NCI-H69 (cell line): ENCODE measurements at places on chromosomes 5 and 9.

DNA sequence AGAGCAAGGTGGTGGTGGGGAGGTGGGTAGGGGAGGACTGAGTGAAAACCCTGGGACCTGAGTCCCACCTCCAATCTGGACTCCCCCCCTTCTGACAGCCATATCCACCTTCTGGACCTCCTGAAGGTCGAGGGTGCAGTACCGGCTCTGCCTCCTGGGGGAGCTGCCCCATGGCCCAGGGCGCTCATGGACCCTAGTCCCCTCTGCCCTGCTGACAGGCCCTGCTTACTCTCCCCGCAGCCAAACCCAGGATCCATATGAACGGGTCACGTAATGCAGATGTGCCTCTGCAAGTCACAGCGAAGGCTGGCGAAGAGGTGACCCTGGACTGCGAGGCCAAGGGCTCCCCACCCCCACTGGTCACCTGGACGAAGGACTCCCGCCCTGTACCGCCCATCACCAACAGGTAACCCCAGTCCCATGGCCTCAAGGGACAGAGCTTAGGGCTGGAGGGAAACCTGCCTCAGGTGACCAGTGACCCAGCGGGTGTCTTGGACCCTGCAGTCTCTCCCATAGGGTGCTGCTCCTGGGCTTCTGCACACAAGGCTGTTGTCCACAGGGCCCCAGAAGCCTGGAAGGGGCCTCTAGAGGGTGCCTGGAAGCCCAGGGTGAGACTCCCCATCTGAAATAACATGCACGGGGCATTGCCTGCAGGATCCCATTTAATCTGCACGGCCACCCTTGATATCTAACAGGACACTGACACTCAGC is 61.7 kb downstream of the HMCN2 start:
- DNase-seq: peak; percentile 24

GRCh38 chr5:111848476-111848875 is 91.5 kb upstream of the NREP start:
- DNase-seq: no peak

DNA sequence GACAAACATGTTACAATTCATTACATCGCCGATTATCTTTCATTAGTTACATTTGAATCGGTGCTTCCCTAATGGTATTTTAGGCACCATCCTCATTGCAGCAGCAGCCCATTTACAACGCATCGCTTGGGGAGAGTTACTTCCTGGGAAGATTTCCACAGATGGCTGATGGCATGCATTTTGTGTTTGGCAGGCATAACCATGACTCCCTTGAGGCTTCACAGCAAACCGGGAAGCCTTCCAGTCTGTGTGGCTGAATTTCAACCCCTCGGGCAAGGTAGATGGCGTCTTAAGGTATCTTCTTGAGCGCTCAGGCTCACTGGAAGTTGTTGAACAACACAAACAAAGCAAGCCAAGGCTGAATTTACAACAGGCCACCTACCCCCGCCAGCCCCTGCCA is 1.6 kb upstream of the DNAH5 start:
- peak; percentile 23 for DNase-seq

GRCh38 chr9:88326015-88326414 is 62.2 kb upstream of the SPIN1 start:
- DNase-seq: peak; percentile 15

GRCh38 chr9:34387239-34387638 is 10.5 kb upstream of the MYORG start:
- DNase-seq: no peak

GRCh38 chr5:1931604-1932231 is 49.0 kb upstream of the IRX4 start:
- DNase-seq: no peak

GRCh38 chr5:72101828-72102227 is 5.4 kb upstream of the MAP1B start:
- no peak for DNase-seq

DNA sequence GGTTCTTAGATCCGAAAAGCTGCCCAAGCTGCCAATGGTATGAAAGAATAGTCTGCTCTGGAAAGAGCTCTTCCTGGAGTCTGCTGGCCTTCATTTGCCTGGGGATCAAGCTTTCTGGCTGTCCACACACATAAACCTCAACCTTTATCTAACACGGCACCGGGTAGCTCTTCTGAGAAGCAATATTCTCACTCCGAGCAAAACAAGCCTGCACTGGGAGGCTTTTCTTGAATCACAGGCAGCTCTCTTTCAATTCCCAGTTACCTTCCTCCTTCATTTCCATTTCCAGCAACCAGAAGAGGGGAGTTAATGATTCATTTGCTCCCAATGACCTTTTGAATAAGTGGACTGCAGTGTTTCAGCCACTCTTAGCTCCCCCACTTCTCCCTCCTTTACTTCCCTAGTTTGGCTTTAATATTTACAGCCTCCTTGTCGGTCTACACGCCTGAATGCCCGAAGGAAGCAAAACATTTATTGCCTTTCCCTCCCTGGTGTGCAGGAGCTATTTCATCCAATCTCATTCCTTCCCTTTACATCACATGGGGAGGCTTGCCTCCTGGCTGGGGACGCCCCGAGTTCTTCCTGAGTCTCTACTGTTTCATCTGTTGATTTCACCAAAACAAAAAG is 187.1 kb downstream of the ARHGEF28 start:
- no peak for DNase-seq

DNA sequence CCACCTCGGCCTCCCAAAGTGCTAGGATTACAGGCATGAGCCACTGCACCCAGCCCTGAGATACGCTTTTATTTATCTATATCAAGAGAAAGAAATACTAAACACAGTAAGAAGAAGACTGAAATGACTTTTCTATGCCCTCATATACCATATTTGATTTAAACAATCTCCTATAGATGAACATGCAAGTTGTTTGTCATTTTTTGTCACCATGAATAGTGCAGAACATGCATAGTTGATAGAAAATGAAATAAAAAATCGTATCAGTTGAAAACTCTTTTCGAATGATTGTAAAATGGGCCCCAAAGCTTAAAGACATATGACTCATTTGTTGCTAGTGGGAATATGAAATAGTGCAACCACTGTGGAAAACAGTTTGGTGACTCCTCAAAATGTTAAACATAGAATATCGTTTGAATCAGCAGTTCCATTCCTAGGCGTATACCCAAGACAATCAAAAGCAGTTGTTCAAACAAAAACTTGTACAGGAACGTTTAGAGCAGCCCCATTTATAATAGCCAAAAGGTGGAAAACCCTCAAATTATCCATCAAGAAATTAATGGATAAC is 61.4 kb upstream of the ANKH start:
- DNase-seq: no peak

- DNase-seq: peak; percentile 92
These were observed 138.1 kb downstream of the C9orf50 start for GRCh38 chr9:129482521-129483414.

DNA sequence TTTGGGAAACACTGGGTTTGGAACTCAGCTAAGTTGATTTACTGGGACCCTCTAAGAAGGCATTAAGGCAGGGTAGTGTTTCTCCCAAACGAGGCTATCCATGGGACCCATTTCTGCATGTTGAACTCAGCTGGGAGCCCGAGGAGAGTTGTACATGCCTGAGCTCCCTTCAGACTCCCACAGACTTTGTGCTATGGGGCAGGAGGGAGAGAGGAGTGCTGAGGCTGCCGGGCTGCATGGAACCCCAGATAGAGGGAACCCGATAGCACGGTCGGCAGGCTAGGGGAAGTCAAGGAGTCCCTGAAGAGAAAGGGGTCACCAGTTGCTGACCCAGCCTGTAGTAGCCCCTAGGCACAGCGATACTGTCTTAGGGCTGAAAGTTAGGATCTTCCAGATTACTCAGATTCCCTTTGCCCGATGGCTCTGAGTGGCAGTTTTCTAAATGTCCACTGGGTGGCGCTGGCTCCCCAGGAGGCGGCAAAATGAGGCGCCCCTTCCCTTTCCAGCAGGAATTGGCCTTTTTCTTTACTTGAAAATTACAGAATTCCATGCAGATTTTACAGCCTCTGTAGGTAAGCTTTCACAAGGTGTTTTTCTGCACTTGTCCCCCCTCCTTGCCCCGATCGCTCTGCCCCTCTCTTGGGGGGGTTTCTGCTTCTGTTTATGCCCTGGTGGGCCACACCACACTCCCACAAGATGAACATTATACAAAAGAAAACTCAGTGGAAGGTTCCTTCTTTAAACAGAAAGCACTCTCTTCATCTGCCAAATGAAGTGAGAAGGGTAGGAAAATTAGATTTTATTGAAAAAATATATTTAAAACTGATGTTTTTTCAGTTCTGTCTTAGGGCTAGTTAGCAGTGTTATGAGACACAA is 17.8 kb downstream of the NANS start:
- DNase-seq: peak; percentile 67

DNA sequence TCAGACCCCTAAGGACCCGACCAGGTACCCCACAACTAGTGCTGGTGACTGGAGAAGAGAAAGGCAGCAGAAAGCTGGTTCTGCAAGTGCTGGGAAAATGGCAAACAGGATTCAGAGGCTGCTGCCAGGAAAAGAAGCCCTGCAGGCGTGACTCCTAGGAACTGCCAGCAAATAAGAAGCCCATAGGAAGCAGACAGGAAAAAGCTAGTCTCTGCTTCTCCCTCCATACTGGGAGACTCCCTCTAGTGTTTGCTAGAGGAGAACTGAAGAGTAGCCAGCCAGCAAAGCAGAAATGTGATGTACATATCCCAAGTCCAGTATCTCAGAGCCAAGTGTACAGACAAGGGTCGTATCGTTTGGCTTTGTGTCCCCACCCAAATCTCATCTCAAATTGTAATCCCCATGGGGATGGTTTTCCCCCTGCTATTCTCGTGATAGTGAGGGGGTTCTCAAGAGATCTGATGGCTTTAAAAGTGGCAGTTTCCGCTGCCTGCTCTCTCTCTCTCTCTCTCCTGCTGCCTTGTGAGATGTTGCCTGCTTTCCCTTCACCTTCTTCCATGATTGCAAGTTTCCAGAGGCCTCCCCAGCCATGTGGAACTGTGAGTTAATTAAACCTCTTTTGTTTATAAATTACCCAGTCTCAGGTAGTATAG is 38.1 kb upstream of the TUSC1 start:
- peak; percentile 95 for DNase-seq

DNA sequence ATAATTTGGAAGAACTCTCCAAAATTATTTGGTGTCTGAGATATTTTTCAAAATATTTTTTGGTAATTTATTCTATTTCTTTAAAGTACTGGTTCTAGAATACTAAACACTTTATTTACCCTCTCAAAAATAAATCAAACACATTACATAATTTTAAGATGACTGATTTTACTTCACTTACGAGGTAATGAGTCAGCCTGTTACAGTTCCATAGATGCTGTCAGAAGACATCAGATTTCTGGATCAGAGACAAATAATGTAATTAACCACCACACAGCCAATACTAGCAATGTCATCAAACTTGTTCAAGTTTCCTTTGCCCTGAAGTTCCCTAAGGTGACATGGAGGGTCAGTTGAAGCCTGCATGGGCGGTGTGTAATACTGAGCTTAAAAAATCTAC is 106.1 kb upstream of the CDH9 start:
- DNase-seq: no peak

- DNase-seq: peak; percentile 79
These were observed 826 bp downstream of the GPRIN1 start for GRCh38 chr5:176608937-176609723.

GRCh38 chr5:76754668-76755078 is 38.7 kb downstream of the F2R start:
- DNase-seq: peak; percentile 41

GRCh38 chr9:20873240-20873865 is 158.1 kb downstream of the HACD4 start:
- no peak for DNase-seq

DNA sequence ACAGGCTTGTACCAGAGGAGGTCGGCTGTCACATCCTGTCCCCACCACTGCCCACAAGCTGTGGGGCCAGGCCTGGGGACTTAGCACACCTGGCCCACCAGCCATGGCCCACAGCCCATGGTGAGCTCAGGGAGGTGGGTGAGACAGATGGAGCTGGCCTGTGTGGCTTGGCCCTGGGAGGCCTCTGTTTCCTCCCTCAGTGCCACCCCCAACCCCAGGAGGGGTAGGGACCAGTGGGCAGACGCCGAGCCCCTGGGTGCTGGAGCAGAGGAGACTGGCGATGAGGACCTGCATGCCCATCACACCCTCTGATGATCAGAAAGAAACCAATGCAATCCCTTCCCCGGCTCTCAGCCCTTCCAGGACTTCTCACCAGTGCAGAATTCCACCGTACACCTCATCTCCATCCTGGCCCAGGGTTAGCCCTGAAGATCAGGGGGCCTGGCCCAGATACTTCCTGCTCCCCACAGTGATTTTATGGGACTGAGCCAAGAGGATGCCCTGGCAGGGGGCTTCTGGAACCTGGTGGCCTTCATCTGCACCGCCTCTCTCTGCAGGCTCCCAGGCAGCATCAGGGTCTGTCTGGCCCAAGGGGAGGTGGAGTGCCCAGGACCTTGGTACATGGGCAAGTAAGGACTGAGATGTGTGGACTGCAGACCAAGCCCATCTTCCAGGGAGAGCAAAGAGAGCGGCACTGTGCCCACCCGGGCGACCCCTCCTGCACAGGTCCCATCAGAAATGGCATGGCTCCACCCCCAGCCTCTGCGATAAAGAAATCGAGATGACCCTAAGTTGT is 16.9 kb upstream of the NKD2 start:
- no peak for DNase-seq

DNA sequence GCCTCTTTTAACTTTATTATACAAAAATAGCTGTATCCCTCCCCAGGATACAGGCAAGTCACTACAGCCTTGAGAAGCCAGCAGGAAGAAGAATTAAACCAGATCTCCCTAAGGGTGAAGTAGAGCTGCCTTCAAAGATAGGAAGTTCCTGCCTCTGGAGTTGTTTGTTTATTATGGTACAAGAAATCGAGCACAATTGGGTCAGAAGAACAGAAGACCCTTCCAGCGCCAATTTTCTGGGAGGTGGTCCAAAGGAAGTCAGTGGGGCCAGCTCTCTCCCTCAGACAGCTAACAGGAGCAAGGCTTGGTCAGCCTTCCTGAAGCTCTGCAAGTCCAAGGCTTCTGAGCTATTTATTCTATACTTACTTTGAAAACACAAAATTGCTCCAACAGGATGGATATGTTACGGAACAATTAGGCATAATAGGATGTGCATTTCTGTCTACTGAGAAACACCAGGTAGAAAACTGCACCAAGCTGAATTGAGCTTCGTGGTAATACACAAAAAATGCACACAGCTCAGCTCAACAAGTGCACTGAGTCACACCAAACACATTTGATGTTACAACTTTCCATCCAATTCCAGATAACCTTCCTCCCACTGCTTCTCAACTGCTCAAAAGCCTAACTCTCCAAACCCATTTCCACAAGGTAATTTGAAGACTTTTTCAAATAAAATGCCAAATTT is 16.0 kb downstream of the SERINC5 start:
- DNase-seq: no peak

- no peak for DNase-seq
These were observed 10.2 kb downstream of the PAM start for GRCh38 chr5:102765350-102765749.

GRCh38 chr9:119634006-119634405 is 264.8 kb upstream of the BRINP1 start:
- DNase-seq: peak; percentile 52

GRCh38 chr9:129428864-129429577 is 191.9 kb downstream of the C9orf50 start:
- DNase-seq: peak; percentile 57

- peak; percentile 14 for DNase-seq
These were observed 1.3 kb upstream of the ACOT12 start for GRCh38 chr5:81395262-81395661.
